Activated CD8-positive, alpha-beta memory T cell treated with anti-CD3 and anti-CD28 coated beads for 1 hour (primary cell): ENCODE measurements at places on chromosomes 6 and 20.

GRCh38 chr6:157063176-157063905 is 260.0 kb downstream of the TMEM242 start:
- no peak for DNase-seq

GRCh38 chr6:38025451-38025850 is 205.9 kb downstream of the ZFAND3 start:
- no peak for DNase-seq

GRCh38 chr6:48036316-48036715 is 74.7 kb downstream of the PTCHD4 start:
- no peak for DNase-seq

GRCh38 chr6:32970413-32971241 is 2.2 kb downstream of the BRD2 start:
- DNase-seq = no peak

- no peak for DNase-seq
Observed at GRCh38 chr6:118451839-118452238, 96.3 kb upstream of the PLN start.

DNA sequence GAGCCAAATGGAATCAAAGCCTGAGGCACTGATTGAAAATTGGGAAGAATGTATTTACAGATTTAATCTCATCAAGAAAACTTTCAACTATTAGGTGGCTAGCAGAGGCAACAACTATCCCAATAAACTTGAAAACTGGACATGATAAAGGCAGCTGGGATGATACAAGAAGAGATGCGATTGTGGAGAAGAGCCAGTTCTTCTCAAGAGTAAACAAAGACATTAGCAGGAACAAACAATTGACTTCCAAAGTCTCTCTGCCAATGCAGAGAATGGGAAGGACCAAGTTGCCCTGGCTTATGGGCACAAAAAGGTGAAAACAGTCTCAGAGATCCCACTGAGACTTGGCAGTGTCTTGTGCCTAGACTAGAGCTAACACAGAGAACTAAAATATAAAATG is 132.4 kb downstream of the SOBP start:
- DNase-seq = no peak

GRCh38 chr6:112215488-112216284 is 38.7 kb downstream of the LAMA4 start:
- no peak for DNase-seq

- DNase-seq = no peak
Observed at GRCh38 chr6:109125504-109125903, 30.2 kb downstream of the CEP57L1 start.

GRCh38 chr6:20166210-20166609 is 46.1 kb downstream of the MBOAT1 start:
- DNase-seq = no peak

DNA sequence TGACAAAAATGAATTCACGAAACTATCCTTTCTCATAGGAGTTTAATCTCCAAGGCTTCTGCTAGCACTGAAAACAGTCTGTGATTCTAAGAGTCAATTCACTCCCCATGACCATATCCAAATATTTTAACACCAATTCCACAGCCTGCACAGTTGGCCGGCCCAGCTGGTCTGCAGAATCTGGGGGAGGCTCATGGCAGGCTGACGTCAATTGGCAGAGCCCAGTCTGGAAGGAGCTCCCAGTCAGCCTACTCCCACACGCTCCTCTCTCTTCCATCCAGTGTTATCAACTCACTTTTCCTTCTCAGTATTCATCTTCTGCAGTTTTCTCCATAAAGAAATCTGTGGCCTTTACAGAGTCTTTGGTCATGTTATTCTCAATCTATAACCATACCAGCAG is 111.0 kb downstream of the TBXT start:
- no peak for DNase-seq

- no peak for DNase-seq
Observed at GRCh38 chr20:56163806-56164205, 84.7 kb upstream of the MC3R start.

- no peak for DNase-seq
Observed at GRCh38 chr6:51535327-51535726, 552.1 kb downstream of the PKHD1 start.

DNA sequence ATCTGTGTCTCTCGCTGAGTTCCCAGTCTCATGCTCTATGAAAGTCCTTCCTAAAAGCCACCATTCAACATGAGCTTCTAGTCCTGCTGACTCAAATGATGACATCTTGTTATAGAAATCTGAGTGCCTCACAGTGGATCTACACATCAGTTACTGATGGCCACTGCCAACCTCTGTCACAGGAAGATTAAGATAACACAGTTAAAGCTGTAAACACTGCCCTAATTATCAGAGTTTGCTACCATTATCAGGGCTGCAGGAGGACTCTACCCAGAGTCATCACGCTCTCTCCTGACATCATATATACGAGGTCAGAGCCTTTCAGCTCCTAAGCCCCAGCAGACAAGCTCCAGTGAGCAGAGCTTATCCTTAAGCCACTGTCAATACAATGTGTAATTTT is 63.2 kb downstream of the HIVEP2 start:
- no peak for DNase-seq

- DNase-seq = no peak
Observed at GRCh38 chr20:59176812-59177211, 13.2 kb downstream of the ZNF831 start.

DNA sequence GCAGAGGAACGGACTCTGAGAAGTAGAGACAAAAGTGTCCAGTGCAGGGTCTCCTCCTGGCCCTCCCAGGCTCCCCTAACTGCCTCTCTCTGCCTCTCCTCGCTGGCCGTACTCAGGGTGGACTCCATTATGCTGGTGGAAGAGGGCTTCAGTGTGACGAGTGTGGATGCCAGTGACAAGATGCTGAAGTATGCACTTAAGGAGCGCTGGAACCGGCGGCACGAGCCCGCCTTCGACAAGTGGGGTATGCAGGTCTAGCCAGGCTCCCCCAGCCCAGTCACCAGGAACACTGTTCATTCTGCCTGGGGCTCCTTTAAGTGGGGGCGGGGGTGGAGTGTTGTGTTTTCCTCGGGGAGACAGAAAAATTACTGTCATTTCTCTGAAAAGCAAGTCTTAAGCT is 1.5 kb downstream of the GNMT start:
- DNase-seq = no peak

- no peak for DNase-seq
Observed at GRCh38 chr6:39225543-39225942, 3.7 kb downstream of the KCNK5 start.

DNA sequence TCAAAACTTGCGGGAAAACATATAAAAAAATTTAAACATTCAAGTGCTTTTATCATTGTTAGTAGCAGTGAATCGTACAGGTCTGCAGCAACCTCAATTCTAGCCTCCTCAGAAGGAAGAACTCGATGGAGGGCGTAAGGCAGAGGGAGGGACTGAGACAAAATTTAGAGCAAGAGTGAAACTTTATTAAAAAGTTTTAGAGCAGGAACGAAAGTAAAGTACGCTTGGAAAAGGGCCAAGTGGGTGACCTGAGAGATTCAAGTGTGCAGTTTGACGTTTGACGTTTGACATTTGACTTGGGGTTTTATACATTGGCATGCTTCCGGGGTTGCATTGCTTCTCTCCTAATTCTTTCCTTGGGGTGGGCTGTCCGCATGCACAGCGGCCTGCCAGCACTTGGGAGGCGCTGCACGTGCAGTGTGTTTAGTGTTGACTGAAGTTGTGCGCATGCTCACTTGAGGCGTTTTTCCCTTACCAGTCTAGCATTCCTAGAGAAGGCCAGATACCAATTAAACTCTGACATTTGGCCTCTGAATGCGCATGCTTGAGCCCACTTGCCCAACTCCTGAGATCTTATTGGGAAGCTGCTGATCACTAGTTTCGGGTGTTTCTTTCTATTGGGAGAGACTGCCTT is 82.6 kb downstream of the TBX18 start:
- no peak for DNase-seq

- DNase-seq = no peak
Observed at GRCh38 chr20:2624190-2624589, 28.2 kb upstream of the NOP56 start.

DNA sequence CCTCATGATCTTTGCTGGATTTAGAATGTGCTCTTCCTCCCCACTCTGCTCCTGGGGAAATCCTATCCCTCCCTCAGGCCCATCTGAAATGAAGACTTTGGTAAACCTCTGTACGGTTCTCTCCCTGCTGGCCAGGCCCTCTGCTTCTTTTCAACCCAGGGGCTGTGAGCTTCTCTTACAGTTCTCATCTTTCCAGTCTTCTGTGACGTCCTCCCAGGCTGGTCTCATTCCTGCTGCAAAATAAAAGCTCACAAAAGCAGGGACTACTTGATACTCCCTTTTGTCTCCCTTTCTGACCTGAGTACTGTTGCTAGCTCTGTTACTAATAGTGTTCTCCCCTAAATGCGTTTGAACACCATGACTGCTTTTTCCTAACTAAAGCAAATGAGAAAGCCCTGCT is 46.3 kb downstream of the UNC5CL start:
- DNase-seq = no peak

GRCh38 chr20:34541917-34542316 is 16.6 kb upstream of the MAP1LC3A start:
- no peak for DNase-seq

- DNase-seq = no peak
Observed at GRCh38 chr6:169175360-169175887, 78.2 kb downstream of the THBS2 start.
